ENCODE measurements at places on chromosomes 1 and 21.
A peak's percentile ranks its signal among the peaks of the same experiment; 100 is the strongest.

- DNase-seq: no peak
Measured at GRCh38 chr1:170663404-170664092, 383 bp upstream of the PRRX1 start.

GRCh38 chr1:174519844-174520243 lies 72.1 kb downstream of the GPR52 start:
- no peak for DNase-seq

GRCh38 chr1:5991381-5992025 lies 722 bp downstream of the NPHP4 start:
- no peak for DNase-seq

DNA sequence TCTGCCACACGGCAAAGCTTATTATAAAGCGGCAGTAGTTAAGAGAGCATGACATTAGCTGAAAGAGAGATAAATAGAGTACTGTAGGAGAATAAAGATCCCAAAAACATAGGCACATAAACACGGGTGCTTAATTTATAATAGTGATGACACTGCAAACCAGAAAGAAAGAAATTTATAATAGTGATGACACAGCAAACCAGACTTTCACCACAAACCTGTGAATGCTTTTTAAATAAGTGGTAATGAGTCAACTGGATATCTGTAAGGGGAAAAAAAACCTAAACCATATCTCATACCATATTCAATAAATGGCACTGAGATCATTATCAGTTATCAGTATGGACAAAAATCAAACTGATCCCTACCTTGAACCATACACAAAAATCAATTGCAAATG lies 25.5 kb downstream of the USP1 start:
- DNase-seq: no peak

- DNase-seq: no peak
Measured at GRCh38 chr1:64080941-64081562, 122.4 kb upstream of the UBE2U start.

DNA sequence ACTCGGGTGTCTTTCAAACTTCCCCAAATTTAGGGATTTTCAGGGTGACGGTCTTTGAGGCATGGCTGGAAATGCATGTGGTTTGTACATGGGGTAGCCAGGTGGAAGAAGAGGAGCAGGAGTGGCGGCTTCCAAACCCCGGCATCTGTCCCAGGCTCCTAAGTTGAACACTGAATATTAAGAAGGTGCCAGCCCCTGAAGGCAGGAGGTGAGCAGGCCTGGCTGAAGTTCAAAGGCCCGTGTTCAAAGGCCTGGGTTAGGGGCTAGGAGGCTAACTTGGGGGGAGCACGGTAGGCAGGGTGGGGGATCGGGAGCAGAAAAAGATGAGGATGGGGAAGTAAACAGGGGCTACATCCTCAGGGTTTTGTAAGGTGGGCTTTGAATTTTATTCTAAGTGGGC lies 42.8 kb downstream of the ELK4 start:
- DNase-seq: no peak

GRCh38 chr1:185961664-185962063 lies 227.5 kb downstream of the HMCN1 start:
- no peak for DNase-seq

- DNase-seq: no peak
Measured at GRCh38 chr21:41653243-41653953, 113.5 kb downstream of the RIPK4 start.

GRCh38 chr1:209924390-209924789 lies 13.6 kb upstream of the SYT14 start:
- no peak for DNase-seq

GRCh38 chr1:215566556-215567490 lies at the start of gene KCTD3:
Gene KCTD3, plus strand, starts transcription at chr1:215567304. Its CDS starts 382 bp downstream, at chr1:215567686.
- peak; percentile 64 for DNase-seq

DNA sequence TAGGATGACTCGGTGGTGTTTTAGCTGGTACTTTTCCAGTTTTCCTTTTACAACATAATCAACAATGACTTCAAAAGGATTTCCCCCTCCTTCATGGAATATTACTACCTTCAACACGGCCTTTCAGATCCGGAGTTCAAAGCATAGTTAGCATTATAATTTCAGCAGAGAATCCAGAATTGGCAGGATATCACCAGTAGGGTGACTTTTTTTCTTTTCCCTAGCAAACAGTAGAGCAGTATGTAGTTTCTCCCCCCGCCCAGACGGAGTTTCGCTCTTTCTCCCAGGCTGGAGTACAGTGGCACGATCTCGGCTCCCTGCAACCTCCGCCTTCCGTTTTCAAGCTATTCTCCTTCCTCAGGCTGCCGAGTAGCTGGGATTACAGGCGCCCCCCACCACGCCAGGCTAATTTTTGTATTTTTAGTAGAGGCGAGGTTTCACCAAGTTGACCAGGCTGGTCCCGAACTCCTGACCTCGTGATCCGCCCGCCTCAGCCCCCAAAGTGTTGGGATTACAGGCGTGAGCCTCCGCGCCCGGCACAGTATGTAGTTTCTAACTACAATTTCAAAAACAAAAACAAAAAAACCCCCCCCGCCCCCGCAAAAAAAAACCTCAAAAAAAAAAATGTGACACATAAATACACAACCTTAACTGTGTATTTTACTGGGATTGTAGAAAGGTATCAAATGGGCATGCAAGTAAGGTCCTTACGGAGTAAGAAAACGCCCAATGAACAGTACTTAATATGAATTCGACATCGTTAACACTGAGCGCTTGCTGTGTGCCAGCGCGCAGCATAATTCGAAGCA lies 1.5 kb upstream of the COX20 start:
- DNase-seq: peak; percentile 37

- peak; percentile 65 for DNase-seq
Measured at GRCh38 chr1:206505702-206506355, 1.5 kb upstream of the RASSF5 start.

GRCh38 chr1:236419502-236419901 lies 25.4 kb downstream of the EDARADD start:
- no peak for DNase-seq

- DNase-seq: no peak
Measured at GRCh38 chr1:197342669-197343068, 74.6 kb downstream of the CRB1 start.

- DNase-seq: no peak
Measured at GRCh38 chr1:115307661-115308060, 30.4 kb downstream of the NGF start.

DNA sequence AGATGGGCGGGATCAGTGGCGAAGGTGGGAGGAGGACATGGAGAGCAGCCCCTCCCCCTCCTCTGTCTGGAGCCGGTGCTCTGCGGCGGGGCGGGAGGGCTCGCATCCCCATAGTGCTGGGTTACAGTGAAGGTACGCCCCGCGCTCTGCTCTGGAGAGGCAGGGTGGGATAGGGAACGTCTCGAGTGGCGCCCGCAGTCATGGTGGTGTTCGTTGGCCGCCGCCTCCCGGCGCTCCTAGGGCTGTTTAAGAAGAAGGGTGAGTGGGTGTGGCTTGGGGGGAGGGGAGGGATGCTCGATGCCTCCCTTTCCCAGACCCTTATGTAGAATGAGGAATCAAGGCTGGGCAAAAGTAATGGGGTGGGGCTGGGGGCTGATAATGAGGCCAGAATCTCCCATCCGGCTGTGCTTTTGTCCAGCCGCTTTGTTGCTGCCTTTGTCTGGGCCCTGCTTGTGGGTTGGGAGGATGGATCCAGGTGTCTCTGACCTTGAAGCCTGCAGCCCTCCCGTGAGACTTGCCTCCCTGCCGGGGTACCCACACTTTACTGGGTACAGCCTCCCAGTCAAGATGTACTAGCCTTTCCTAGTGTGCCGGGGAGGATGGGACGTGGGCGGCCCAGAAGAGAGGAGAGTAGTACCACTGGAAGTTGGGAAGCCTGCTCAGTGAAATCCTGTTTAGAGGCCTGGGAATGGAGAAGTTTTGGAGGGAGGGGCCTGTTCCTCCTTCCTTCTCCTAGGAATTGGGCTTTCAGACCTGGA lies 51.4 kb downstream of the YARS1 start:
- DNase-seq: no peak

- DNase-seq: peak; percentile 78
Measured at GRCh38 chr1:202656951-202657646, 53.2 kb downstream of the SYT2 start.

DNA sequence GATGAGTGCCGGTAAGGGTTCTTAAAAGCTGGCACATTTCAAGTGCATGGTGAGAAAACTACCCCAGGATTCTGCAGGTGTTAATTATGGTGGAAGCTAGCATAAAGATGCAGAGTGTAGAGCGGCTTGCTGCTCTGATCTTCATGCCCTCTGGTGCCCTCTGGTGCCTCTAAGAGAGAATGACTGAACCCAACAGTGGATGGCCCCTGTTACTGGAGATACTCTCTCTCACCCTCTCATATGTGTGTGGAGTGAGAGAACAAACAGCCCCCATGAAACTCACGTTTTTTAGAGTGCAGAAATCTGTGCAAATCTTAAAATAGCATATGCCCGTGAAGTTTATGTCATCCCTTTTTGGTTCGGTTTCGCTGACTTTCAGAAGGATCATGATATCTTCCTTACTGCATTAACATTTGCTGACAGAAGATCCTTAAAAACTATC lies 90.0 kb downstream of the GRIK1 start:
- peak; percentile 13 for DNase-seq

DNA sequence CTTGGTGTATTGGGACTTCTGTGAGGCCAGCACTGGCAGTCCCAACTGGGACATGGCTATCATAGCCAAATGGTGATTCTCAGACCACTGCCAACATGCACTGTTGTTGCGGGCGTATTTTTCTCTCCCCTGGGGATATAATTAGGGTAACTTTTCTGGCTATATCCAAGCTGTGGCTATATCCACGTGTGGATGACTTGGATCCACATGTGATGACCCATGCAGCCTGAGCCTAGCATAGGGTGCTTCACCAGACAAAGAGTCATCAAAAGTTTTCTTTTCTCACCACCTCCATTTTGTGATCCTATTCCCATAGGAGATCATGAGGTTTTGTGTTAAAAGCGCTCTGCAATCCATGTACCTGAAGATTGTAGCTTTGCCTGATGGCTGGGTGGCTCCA lies 51.2 kb upstream of the CSF3R start:
- DNase-seq: no peak

GRCh38 chr1:196255762-196256161 lies 352.5 kb downstream of the KCNT2 start:
- no peak for DNase-seq

GRCh38 chr21:37912616-37913015 lies 3.6 kb downstream of the KCNJ6 start:
- no peak for DNase-seq

GRCh38 chr1:201480231-201481003 lies 11.4 kb upstream of the PHLDA3 start:
- no peak for DNase-seq

DNA sequence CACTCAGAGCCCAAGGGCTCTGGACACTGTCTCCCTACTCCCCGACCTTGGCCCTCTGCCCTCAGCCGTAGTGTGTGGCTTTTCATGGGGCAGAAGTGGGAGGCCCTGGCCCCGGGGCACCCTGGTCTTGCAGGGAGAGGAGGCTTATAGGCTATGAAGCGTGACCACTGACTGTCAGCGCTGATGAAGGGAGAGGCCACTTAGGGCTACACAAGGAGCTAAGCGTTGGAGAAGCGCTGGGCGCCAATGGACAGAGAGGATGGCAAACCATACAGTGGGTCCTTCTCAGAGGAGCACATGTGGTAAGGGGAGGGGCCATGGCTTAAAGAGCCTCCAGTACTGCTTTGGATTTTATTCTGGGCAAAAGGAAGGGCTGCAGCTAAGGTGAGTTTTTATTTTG lies 7.9 kb downstream of the CRABP2 start:
- no peak for DNase-seq

GRCh38 chr1:19110257-19110927 lies 99.7 kb downstream of the UBR4 start:
- no peak for DNase-seq

GRCh38 chr21:31185663-31186062 lies 147.4 kb upstream of the KRTAP19-8 start:
- DNase-seq: no peak

GRCh38 chr1:240344918-240345317 lies 253.2 kb downstream of the FMN2 start:
- DNase-seq: no peak

DNA sequence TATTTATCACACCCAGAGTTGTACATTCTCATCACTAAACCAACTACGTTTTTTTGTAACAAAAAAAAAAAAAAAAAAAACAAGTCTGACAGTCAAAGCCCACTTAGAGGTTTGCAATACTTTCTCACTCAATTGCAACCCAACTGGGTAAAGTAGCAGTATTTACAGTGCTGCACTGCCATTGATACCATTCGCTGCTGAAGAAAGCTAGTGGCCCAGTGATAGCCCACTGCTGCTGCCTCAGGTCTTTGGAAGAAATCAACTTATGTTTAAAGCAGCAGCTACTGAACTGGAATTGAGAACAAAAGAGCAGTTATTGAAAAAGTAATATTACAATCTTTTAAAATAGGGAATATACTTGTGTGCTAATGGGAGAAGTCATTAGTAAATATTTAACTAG lies 2.7 kb downstream of the HNRNPU start:
- DNase-seq: no peak

DNA sequence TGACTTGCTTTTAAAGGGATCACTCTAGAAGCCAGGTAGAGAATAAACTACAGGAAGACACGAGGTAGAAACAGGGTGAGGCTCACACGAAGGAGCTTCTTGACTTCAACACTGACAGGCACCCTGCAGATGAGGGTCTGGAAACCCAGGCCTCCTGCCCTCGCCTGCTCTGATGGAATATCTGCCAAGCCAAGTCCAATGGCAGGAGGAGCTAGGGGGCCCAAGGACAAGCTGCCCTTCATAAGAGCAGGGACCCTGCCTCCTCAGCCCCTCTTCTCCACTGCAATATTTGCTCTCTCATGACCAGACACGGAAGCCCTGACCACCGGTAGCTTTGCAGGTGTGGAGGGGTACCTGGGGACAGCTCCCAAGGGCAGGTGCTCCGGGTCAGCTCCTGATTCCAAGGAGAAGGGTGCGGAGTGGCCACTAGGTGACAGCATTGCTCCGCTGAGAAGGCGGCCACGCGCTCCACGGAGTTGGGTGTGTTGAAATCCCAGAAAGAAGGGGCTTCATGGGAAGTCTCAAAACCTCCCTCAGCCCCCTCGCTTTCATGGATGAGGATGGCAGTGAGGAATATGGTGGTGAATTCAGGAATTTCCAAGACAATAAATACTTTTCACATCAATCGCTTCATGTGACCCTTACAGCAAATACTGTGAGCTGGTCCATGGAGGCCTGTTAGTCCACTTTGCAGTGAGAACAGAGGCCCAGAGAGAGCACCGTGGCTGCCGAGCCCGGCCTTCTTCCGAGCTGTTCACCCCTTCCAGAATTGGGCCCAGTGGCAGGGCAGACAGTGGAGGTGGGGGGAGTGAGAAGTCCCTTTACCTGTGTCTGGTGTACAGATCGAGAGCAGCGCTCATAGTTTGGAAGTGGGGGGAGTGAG lies 33.2 kb upstream of the PAX7 start:
- no peak for DNase-seq

DNA sequence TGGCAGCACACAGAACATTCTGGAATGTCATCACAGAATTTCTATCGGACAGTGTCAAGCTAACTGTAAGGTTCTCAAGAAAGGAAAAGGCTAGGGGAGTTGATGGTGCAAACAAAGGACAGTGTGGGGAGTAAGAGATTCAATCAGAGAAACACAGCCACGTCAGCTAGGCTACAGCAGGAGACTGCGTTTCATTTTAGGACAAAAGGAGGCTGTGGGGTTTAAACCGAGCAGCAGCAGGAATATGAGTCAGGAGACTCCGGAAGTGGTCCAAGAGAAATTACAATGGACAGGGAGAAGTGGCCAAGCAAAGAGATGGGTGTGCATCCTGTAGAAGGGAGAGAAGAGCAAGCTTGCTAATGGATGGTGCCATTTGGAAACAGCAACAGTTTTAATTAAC lies 37.4 kb upstream of the C1orf198 start:
- no peak for DNase-seq

All from 8988T (cell line).